H7 (cell line): ENCODE measurements at places on chromosomes 1 and 21. TPM values are rescaled to one million over a fixed set of nuclear protein-coding genes. Genes with fewer than 3 reads are reported as not detected.

GRCh38 chr1:86085741-86086409 lies 70.7 kb downstream of the COL24A1 start:
- no peak for DNase-seq

The SPOCD1 gene
- 1.8 and 3.5 TPM in 2 replicates for total RNA-seq

The AKR7A3 gene
- total RNA-seq: 0.69 and 1.8 TPM in 2 replicates

The OLFM3 gene
- total RNA-seq: 0.04 and 1.1 TPM in 2 replicates

DNA sequence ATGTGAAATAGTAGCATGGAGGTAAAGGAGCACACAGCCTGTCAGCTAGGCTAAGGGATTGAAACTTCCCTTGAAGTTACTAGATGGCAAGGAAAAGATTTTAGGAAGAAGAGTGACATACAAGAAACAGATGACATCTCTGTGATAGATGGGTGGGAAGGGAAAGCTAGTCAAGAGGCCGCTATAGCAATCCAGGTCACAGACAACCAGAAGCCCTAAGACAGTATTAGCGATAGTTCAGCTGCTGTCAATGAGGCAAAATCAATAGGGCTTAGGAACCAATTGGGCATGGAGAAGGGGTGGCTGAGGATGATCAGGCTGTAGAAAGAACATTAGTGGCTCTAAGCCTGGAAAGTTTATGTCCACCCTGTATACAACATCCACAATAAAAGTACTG lies 111.1 kb downstream of the GLUL start:
- DNase-seq: no peak

- no peak for DNase-seq
Observed at GRCh38 chr1:66575739-66576138, 41.8 kb downstream of the SGIP1 start.

- no peak for DNase-seq
Observed at GRCh38 chr1:234316937-234317336, 56.3 kb upstream of the COA6 start.

The KIRREL1 gene
- total RNA-seq: 48.2 and 56.5 TPM in 2 replicates
